ENCODE measurements at places on chromosomes 16 and 17.
A peak's percentile ranks its signal among the peaks of the same experiment; 100 is the strongest.

- no peak for DNase-seq
These were observed 56.9 kb upstream of the TEKT3 start for GRCh38 chr17:15398291-15398690.

DNA sequence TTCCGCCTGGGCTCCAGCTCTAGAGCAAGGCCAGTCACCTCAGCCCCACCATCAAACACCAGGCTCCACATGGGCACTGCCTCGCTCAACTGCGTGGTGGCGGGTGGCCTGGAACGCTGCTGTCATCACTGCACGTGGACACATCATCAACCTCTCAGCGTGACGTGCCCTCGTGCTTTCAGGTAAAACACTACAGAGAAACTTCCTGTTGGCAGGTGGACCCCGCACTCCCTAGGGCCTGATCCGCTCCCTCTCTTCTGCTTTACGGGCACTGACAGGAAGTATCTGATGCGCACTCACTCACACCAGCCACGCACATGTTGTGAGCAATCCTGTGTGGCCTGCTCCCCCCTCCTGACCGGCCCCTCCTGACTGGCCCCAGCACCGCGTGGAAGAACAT lies 87.4 kb downstream of the ANKRD11 start:
- no peak for DNase-seq

- DNase-seq = no peak
These were observed 110.6 kb downstream of the PRKCA start for GRCh38 chr17:66412857-66413558.

GRCh38 chr16:50102051-50102746 lies 36.4 kb downstream of the HEATR3 start:
- DNase-seq = peak; percentile 40

- no peak for DNase-seq
These were observed 88.3 kb downstream of the PRKCB start for GRCh38 chr16:23924128-23924527.

- DNase-seq = peak; percentile 80
These were observed 527 bp downstream of the SIAH1 start for GRCh38 chr16:48384520-48385252.

DNA sequence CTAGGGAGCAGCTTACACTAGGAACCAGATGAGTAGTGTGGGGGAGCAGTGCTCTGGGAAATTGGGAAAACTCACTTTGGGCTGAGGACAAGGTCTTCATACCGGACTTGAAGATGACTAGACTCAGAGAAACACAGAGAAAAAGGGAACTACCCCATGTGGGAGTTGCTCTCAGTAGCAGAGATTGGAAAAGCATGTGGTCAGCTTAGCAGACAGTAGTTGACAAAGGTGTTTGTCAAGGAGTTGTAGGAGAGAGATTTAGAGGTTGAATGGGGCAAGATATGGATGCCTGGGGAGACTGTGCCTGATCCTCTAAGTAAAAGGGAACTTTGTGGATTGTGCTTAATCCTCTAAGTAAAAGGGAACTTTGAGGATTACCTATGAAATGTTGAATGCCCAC lies 194.5 kb upstream of the COX10 start:
- DNase-seq = no peak

DNA sequence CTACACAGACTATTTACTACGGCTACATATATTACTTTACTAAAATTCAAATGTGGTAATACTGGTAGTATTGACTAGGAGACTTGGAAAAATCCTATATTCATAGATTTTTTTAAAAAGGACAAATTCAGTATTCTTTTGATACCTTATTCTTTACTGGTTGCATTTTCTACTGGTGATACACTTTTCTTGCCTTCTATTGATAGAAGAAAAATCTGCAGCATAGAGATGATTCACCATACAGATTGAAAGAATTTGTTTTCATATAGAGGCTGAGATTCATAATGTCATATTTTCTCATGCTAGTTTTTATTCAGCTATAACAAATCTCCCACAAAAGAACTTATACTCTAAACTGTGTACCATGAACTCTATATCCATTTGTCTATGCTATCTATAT lies 195.4 kb upstream of the C17orf78 start:
- no peak for DNase-seq

DNA sequence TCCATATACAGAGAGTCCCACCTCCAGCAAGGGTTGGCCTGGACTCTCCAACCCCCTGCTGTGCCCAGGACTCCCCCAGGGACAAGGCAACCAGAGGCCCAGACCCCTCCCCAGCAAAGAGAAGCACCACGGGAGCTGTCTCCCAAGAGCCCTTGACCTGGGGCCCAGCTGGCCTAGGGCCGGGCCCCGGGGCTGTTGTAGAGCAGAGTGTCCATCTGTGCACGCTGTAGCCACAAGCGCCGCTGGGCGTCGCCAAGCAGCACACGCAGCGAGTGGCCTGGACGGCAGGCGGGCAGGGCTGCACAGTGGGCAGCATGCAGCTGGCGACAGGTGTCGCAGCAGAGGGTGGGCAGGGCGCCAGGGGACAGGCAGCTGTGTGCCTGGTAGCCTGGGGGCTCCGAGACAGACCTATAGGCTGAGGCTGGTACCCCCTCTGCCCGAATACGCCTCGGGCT lies 4.3 kb downstream of the SPATA2L start:
- DNase-seq = no peak

GRCh38 chr16:85204242-85205010 lies 92.2 kb upstream of the CIBAR2 start:
- DNase-seq = no peak

- no peak for DNase-seq
These were observed 23.7 kb upstream of the PMFBP1 start for GRCh38 chr16:72195609-72196008.

DNA sequence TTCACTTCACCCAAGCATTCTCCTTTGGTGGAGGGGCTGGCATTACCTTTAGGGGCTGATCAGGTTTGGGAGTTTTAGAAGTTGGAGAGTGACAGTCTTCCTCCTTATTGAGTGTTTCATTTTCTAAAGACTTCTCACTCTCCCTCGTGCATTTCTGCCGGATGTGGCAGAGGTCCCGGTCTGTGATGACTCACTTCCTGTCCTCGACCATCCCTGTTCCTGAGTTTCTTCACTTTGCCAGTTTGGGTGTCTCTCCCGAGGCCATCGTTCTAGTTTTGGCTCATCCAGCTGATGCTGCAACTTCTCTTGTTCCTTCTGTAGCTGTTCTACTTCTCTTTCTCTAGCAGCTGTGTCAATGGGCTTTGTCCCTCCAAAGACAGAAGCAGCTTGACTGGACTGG lies 104.3 kb downstream of the PHKB start:
- DNase-seq = no peak

DNA sequence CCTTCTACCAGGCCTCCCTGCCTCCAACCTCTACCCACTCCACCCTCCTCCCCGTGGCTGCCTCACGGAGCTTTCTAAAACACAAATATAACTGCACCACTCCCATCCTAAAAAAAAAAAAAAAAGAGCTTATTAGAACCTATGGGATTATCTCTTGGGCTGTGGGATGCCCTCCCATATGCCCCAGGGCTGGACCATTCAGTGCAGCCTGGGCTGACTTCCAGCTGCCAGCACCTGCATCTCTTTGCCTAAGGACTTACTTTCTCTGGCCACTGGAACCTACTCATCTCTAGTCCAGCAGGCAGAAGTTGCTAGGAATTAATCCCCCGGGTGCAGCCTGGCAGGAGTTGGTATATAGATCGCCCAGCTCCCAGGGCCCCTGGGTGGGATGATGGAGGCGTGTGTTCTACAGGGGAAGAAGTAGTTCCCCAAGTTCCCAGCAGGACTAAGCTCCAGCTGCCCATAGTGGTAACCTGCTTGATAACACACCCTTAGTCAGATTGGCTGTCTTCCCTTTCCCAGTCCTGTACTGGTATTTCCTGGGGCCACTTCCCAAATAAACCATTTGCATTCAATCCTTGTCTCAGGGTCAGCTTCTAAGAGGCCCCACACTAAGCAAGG lies 10.3 kb downstream of the MPP3 start:
- no peak for DNase-seq

DNA sequence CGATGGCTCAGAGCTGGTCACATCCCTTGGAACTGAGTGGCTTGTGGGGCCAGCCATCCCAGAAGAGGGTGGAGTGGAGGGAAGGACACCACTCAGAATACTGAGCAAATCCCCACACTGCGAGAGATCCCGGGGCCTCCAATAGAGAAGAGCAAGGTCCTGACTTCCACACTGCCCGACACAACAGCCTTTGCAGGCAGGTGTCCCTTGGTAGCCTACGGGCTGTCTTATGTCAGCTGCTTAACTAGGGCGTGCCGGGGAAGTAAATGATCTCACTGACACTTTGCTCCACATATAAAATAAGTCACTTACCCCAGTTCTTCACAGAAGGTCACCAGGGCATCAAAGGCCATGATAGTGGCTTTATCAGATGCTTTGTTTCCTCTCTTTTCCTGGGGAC lies 16.1 kb downstream of the RECQL5 start:
- no peak for DNase-seq

- DNase-seq = no peak
These were observed 5.6 kb downstream of the TMEM238L start for GRCh38 chr17:10798332-10798749.

- DNase-seq = no peak
These were observed 4.8 kb downstream of the SRCIN1 start for GRCh38 chr17:38600906-38601305.

- peak; percentile 86 for DNase-seq
These were observed at the start of gene PRR11 for GRCh38 chr17:59155439-59156177. Gene PRR11, plus strand, starts transcription at chr17:59155746. Its CDS starts 14,007 bp downstream, at chr17:59169753.

GRCh38 chr16:75385507-75386152 lies 47.7 kb downstream of the CFDP1 start:
- DNase-seq = peak; percentile 61

DNA sequence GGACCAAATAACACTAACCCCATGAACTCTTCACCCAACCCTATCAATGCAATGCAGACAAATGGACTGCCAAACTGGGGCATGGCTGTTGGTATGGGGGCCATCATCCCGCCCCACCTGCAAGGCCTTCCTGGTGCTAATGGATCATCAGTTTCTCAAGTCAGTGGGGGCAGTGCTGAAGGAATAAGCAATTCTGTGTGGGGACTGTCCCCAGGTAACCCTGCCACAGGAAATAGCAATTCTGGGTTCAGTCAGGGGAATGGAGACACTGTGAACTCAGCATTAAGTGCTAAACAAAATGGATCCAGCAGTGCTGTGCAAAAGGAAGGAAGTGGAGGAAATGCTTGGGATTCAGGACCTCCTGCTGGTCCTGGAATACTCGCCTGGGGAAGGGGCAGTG lies 78.9 kb downstream of the TMC6 start:
- DNase-seq = no peak

DNA sequence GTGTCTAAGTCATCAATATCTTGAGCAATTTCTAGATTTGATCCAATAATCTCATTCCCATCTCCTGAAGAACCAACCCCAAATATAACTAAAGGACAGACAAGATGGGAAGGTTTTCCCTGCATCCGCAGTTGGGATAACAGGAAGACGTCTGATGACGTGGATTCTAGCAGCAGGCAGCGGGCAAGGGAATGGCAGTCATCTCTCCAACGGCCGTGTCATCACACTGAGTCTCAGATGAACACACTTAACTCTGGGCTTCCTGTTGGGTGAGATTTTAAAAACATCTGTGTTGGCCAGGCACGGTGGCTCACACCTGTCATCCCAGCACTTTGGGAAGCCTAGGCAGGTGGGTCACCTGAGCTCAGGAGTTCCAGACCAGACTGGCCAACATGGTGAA lies 20.9 kb upstream of the TIMP2 start:
- no peak for DNase-seq

GRCh38 chr17:79019261-79019631 lies 4.7 kb upstream of the C1QTNF1 start:
- no peak for DNase-seq

GRCh38 chr17:45307290-45308015 lies 9.4 kb downstream of the MAP3K14 start:
- peak; percentile 71 for DNase-seq

DNA sequence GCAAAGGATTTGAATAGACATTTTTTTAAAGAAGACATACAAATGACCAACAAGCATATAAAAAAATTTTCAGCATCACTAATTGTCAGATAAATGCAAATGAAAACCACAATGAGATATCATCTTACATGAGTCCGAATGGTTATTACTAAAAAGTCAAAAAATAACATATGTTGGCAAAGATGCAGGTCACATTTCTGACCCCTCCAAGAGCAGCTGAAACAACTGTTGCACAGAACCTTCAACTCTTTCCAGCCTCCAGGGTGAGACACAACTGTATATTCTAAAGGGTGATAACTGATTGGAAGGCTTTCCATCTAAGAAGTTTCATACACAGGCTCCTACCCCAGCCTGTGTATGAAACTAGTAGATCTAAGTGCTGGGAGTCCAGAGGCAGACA lies 51.9 kb downstream of the SLFN5 start:
- DNase-seq = no peak

DNA sequence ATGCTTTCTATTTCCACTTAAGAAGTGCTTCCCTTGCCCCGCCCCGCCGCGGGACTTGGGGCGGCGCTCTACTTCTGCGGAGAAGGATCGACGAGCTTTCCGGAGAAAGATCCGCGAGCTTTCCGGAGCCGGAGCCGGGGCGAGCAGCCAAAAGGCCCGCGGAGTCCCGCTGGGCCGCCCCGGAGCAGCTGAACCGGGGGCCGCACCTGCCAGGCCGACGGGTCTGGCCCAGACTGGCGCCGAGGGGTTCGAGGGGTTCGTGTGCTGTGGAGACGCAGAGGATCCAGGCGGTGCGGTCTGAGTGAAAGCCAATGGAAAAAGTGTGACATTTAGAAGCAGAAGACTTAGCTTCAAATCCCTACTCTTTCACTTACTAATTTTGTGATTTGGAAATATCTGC lies 50.8 kb downstream of the TBC1D26 start:
- DNase-seq = no peak

- no peak for DNase-seq
These were observed 64.8 kb upstream of the KIFC3 start for GRCh38 chr16:57867000-57867561.

DNA sequence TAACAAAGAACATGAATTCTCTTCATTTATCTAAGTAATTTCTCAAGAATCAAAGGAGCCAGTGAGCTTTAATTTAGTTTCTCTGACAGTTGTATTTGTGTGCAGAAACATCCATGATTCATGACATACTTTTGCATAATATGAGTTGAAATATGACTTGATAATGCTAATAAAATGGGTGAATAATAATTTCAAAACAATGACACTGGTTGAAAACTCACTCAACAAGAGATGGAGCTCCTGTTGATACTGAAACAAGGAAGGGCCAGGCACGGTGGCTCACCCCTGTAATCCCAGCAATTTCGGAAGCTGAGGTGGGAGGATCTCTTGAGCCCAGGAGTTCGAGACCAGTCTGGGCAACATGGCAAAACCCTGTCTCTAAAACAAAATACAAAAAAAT lies 147.0 kb downstream of the MAP2K6 start:
- no peak for DNase-seq

GRCh38 chr17:9330611-9331271 lies 244.9 kb downstream of the STX8 start:
- DNase-seq = no peak

DNA sequence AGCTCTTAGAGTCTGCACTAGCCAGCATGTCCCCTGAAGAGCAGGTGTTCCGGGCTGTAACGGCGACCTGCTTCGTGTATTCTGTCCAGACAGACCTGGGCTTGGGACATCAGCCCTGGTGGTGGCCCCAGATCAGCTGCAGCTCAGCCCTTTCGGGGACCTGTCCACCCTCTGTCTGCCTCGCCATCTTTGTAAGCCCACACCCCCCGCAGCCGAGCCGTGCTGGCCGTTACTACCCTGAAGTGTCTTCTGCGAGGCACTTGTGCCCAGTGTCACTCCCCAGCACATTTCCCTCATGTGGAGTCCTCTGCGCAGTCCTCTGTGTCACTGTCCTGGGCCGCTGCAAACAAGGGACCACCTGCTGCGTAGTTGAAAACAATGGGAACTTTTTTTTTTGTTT lies 10.4 kb downstream of the CARD14 start:
- no peak for DNase-seq

- DNase-seq = no peak
These were observed 171.0 kb downstream of the KATNIP start for GRCh38 chr16:27720731-27721530.

GRCh38 chr17:27535975-27536374 lies 79.7 kb downstream of the KSR1 start:
- DNase-seq = no peak

Measured in GM13976 (cell line).